ENCODE measurements at places on chromosomes 6 and 20.

DNA sequence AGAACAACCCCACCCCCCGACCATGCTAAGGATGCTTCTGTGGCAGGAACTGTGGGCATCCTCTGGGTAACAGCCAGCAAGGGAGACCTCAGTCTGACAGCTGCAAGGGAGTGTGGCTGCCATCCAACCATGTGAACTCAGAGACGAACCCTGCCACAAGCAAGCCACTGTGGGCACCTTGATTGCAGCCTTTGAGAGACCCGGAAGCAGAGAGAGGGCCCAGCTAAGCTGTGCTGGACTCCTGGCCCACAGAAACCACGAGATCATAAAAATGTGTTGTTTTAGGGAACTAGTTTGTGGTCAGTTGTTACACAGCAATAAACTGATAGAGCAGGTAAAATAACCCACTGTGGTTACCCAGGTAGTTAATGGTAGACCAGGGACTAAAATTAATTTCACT is 414.6 kb downstream of the CDH26 start:
- no peak for DNase-seq

- no peak for DNase-seq
Observed at GRCh38 chr6:37160922-37161778, 8.8 kb upstream of the PIM1 start.

- DNase-seq, result no peak
Observed at GRCh38 chr6:46948699-46949098, 27.0 kb upstream of the ADGRF5 start.

GRCh38 chr20:25532015-25532751 is 53.1 kb downstream of the NINL start:
- no peak for DNase-seq

- no peak for DNase-seq
Observed at GRCh38 chr20:1801225-1801928, 93.8 kb upstream of the SIRPA start.

DNA sequence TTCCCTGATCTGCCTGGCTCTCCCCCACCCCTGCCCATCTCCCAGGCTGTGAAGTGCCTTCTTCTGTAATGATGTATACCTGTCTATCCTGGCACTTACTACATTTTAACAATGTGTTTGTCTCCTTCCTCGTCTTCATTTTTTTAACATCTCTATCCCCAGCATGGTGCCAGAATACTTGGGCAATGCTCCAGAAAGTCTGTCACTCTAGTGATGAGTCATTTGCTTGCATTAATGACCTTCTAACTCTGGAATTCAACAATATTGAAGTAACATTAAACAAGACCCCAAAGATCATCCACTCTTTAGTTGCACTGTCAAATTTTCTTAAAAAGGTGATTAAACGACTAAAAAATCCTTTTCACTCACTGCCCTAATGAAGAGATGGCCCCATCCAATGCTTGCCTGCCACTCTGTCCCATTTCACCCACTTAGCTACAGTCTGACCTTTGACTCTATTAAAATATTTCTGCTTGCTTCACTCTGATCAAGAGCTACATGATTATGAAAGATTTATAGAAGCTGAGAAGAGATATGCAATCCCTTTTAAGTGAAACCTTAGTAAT is 7.7 kb upstream of the KLHL31 start:
- no peak for DNase-seq

DNA sequence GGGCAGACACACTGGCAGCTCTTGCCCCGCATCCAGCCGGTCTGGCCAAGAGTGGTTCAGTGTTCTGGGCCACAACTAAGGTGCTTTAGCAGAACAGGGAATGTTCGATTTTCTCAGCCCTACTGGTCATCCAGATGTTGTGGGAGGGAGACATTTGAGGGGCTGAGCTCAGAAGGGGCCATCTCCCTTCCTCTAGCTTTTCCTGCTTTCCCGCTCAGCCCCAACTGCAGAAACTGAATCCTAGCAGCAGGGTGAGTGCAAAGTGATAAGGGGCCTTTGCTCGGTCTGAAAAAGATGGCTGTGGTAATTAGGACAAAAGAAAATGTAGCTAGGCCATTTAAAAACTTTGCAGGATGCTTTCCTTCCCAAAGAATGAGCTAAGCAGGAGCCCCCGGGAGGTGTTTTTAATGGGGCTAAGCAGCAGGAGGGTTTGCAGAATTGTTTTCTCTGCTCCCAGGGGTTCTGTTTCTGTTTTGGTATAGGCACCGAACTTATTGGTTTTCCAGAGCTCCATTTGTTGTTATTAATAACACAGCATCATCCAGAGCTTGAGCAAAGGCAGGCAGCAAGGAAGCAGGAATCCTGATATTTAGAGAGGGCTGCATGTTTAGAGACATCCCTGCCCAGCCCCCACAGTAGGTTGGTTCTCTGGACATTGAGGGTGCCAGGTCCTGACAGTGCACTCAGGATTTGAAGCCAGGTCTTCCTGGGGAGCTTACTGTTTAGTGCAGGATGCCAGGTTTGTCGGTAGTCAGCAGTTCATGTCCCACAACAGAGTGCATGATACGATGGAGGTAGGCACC is 210.9 kb downstream of the SLC24A3 start:
- DNase-seq, result no peak

- DNase-seq, result no peak
Observed at GRCh38 chr20:60010689-60011458, 52.7 kb downstream of the CDH26 start.

DNA sequence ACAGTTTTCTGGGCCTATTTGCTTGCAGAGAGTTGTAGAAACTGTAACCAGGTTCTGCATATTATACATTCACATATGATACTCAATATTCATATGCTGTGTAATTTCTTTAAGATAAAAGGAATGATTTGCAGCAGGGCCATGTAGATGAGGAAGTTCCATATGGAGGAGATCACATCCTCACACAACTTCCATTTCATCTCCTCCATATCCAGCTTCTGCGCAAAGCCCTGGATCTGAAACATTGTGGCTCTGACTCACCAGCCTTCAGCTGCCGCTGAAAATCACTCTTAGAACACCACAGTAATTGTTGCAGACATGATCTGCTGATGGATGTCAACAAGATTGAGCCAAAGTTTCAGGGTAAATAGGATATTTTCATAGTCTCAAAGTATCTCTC is 57.7 kb downstream of the PXDC1 start:
- no peak for DNase-seq

DNA sequence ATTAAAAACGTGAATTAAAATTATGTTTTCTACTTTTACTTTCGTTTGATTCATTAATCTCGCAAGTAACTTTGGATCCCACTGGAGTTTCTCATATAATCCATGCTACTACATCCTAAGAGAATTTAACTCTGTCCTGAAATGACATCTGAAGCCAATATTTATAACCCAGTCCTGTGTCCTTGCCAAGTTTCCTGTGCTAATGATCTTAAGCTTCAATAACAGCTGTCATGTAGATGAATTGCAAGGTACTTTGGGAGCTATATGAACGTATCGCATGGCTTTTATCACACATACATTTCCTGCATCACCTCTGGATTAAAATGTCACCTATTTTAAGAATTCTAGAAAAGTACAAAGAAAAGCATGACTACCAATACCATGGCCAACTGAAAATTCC is 833.8 kb upstream of the CITED2 start:
- DNase-seq, result no peak

GRCh38 chr6:4368649-4369048 is 233.3 kb upstream of the ECI2 start:
- DNase-seq, result no peak

DNA sequence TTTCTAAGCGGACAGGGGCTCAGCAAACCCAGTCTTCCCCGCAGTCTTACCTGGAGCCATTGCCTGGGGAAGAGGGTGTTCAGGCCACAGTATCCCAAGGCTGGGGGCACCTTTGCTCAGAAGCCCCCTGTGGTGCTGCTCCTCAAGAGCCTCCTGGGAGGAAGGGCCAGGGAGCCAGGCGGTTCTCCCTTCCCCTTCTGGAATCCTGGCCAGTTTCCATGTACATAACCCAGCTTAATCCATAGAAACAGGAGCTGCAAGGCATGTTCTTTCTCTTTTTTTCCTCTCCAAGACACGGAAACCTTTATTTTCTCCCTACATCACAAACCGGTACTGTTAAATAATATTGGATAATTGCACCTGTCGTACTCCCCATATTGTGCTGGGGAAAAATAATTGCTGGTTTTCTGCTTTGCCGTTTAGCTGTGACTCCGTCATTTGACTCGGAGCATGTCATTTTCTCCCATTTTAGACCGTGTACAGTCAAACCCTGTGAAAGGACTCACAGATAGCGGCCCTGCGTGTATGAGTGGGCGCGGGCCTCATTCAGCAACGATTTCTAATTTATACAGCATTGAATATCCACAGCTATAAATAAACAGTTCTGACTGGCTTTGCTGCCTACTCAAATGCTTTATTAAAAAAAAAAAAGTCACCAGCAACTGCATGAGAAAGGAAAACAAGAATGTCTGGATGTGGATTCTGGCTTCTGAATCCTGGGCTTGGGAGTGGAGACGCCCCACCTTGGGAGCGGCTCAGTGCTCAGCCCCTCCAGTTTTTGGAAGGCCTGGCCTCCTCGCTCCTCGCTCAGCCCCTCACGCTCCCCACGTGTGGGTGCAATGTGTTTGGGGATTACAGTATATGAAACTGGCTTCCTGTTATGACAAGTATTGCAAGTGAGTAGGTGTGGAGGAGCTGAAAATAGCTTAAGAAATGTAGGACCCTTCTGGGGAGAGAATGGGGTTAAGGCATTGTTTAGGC is 67.3 kb downstream of the ADTRP start:
- DNase-seq, result peak; percentile 88

- no peak for DNase-seq
Observed at GRCh38 chr6:14348389-14348788, 230.8 kb downstream of the CD83 start.

- no peak for DNase-seq
Observed at GRCh38 chr6:34601706-34602105, 45.6 kb upstream of the SPDEF start.
